ENCODE measurements at places on chromosomes 1 and 21.

- no peak for DNase-seq
These were observed 3.1 kb upstream of the MROH9 start for GRCh38 chr1:170932236-170932635.

- peak; percentile 23 for DNase-seq
These were observed 213.1 kb upstream of the USP24 start for GRCh38 chr1:55428231-55428630.

DNA sequence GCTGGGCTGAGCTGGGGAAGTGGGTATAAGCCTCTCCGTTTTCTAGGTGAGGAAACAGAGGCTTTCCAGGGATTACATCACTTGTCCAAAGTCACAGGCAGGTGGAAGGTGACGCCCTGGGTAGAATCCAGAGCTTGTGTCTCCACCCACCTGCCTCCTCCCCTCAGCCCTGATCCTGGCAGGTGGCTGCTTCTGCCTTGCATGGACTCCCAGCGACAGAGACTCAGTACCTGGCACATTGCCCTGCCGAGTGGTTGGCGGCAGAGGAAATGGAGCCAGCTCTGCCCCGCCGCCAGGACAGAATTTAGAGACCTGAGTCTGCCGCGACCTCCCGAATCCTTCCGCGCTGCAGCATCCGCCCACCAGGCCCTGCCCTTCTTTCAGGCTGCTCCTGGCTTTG, 2.1 kb downstream of the PLA2G2E start:
- no peak for DNase-seq

DNA sequence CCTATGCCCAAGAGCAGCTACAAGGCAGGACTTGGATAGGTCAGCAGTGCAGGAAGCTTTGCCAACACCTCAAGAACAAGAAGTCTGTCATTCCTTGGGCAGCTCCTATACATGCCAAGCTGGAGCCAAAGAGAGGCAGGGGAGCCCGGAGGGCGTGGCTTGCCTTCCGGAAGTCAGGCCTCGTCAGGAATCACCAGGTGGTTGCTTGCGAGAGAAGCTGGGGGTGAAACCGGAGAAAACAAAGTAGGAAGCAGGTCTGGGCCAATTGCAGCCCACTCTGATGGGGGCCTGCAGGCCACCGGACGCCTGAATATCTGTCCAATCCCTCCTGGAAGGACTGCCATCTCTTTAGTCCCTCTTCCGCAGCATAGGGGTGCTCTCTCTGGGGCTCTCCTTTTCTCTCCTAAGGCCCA, 794 bp upstream of the FAM76A start:
- peak; percentile 42 for DNase-seq

DNA sequence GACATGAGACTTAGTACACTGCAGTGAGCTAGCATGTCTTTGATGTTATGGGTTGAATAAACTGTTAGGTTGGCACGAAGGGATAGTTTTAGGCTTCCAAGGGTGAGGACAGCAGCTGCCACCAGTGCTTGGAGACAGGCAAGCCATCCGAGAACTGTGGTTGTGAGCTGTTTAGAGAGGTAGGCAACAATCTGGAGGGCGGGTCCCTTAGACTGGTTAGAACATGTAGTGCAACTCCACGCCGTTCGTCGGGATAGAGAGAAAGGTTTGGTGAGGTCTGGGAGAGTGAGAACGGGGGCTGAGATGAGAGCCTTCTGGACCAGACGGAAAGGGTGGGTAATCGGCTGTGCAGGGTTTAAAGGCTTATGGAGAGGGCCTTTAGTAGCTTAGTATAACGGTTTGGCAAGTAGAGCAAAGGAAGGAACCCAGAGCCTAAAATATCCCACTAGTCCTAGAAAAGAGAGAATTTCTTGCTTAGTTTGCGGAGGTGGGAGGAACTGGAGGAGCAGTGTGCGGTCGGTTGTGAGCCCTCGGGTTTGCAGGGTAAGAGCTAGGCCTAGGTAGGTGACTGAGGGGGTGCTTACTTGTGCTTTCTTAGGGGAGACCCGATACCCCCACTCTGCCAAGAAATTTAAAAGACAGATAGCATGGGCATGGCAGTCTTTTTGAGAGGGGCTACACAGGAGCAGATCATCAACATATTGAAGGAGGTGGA, 72.8 kb downstream of the CNST start:
- DNase-seq: no peak

DNA sequence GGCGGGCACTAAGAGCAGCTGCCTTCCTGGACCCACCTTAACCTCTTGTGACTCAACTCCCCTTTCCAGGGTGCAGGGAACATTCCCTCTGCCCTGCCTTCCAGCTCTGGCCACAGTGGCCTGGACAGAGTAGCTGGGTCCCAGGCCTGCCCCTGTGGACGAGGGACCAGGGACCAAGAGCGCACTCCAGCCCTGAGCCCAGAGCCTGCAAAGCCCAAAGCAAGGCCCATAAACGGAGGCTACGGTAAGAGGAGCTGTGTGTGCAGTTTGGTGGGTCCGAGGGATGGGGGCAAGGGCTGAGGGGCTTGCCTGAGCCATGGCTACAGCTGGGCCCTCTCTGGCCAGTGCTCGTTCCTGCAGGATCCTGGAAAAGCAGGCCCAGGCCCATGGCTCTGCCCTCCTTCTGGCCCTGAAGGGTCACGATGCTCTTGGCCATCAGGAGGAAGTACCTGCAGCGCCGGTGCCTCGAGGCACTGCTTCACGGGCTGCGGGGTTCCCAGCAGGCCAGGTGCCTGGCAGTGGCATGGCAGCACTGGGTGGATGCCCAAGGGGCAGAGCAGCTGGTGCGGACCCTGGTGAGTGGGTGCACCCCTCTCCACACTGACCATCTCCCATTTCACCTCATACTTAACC, 17.8 kb downstream of the MTHFR start:
- DNase-seq: no peak

Data from cardiac muscle cell (in vitro differentiated cells and primary cell).